ENCODE measurements at places on chromosomes 3 and 15.

GRCh38 chr3:28835751-28836150, 445.1 kb upstream of the RBMS3 start:
- DNase-seq, result no peak

DNA sequence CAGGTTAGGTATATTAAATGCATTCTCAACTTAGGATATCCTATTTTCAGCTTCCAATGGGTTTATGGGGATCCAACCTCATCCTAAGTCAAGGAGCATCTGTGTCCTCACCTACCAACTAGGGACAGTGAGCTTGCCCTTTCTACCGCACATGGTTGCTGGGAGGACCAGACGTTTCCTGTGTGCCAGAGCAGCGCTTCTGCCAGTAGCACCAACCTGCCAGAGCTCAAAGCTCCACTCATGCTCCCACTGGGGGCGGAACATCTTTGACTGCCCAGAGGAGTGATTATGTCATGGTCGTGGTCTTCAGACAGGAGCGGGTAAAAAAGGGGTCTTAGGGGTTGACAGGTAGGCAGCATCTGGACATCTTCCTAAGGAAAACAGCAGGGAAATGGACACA, 24.7 kb downstream of the XPC start:
- DNase-seq, result no peak

DNA sequence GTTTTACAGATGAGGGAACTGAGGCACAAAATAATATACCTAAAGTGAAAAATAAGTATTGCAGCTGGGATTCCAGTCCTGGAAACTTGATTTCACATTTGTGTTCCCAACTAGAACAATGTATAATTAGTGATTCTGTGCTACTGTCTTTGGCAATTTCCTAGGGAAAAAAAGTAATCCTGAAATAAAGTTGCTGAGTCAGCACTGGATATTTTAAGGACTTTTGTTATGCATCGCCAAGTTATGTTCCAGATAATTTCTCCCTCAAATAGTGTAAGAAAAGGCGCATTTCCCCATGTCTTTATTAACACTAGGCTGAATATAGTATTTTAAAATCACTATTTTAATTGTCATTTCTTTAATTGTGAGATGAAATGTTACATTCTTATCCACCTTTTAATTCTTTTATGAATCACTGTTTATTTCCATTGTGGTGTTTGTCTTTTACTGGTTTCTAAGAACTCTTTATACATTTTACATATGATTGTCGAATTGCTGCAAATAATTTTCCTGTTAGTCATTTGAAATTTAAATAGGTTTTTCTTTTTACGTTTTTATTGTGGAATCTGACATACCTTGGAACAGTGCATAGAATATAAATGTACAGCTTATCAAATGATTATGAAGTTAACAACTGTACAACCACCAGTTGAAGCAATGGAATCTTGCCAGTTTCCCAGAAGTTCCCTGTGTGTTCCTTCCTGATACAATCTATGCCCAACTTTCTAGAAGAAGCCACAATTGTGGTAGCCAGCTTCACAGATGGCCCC, 56.6 kb downstream of the SH3GL3 start:
- DNase-seq, result no peak

GRCh38 chr3:170003881-170004356, 33.9 kb upstream of the GPR160 start:
- no peak for DNase-seq

GRCh38 chr3:141261472-141262307, 30.1 kb downstream of the PXYLP1 start:
- DNase-seq, result no peak

DNA sequence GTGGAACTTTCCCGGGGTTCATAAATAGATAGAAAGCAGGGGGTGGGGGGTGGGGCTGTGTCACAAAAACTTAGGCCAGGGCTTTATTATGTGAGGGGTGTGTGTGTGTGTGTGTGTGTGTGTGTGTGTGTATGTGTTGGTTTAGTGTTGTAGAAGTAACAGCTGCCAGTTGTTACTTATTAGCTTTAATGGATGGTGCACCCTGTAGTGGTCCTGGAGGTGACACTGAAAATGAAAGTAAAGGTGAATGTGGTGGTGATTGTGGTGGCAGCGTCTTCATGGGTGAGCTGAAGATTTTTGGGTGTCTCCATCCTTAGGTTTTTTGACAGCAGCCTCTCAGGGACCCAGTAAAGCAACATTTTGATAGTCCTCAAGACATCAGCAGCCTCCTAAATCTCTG, 449.9 kb downstream of the PDCD6IP start:
- no peak for DNase-seq

GRCh38 chr3:101050866-101051265, 57.6 kb upstream of the ABI3BP start:
- DNase-seq, result no peak

- DNase-seq, result no peak
These were observed 218.2 kb upstream of the SGO1 start for GRCh38 chr3:20403986-20404740.

GRCh38 chr3:119160361-119160760, 13.0 kb upstream of the UPK1B start:
- no peak for DNase-seq

- no peak for DNase-seq
These were observed 248.3 kb downstream of the VPS13C start for GRCh38 chr15:61811952-61812351.

DNA sequence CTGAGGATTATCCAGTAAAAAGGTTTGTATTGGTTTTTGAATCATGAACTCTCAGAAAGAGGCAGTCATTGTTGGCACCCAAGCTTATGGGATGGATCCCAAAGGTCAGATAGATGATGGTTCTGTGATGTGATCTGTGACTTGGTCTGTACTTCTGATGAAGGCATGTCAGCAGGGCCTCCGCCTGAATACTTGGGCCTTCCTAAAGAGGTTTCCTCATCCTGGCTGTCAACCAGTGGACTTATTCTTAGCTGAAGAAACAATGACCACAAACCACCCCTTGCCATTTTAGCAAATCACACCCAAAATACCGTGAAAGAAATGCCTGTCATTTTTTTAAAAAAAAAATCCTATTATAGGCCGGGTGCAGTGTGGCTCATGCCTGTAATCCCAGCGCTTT, 48.2 kb upstream of the SLC9A9 start:
- DNase-seq, result no peak

GRCh38 chr3:61483997-61484396, 77.4 kb upstream of the PTPRG start:
- DNase-seq, result no peak

GRCh38 chr3:35690271-35690670, 50.9 kb downstream of the ARPP21 start:
- no peak for DNase-seq

- no peak for DNase-seq
These were observed 17.7 kb downstream of the TTC21A start for GRCh38 chr3:39124876-39125840.

DNA sequence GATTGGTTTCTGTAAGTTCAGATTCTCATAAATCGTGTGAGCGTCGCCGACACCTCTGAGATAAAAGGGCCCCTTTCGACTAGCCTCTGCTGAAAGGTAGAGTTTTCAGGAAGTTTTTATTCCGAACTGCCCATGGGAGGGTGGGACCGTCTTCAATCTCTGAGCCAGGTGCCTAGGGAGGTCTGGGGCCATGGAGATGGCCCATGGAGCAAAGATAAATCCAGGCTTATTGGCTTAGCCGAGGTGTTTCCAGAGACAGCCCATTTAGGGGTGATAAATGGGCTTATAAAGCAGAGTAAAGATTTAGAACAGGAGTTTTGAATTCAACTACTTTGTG, 442 bp downstream of the QTRT2 start:
- DNase-seq, result no peak

DNA sequence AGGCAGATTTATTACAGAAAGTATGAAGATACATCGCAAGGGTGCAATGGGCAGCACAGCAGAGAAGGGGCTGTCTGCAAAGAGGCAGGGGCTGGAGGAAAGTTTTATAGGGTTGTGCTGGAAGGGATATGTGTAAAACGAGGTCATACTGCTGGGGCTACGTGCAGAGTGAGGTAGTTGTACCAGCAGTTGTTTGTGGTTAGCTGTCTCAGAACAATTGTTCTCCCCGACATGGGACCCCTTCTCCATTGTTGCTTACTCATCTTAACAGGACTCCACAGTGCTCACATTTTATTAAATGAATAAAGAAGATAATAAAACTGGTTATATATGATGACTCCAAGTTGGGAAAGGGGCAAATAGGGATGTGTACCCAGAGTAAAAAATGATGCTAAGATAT, 49.4 kb downstream of the GTPBP8 start:
- DNase-seq, result no peak

DNA sequence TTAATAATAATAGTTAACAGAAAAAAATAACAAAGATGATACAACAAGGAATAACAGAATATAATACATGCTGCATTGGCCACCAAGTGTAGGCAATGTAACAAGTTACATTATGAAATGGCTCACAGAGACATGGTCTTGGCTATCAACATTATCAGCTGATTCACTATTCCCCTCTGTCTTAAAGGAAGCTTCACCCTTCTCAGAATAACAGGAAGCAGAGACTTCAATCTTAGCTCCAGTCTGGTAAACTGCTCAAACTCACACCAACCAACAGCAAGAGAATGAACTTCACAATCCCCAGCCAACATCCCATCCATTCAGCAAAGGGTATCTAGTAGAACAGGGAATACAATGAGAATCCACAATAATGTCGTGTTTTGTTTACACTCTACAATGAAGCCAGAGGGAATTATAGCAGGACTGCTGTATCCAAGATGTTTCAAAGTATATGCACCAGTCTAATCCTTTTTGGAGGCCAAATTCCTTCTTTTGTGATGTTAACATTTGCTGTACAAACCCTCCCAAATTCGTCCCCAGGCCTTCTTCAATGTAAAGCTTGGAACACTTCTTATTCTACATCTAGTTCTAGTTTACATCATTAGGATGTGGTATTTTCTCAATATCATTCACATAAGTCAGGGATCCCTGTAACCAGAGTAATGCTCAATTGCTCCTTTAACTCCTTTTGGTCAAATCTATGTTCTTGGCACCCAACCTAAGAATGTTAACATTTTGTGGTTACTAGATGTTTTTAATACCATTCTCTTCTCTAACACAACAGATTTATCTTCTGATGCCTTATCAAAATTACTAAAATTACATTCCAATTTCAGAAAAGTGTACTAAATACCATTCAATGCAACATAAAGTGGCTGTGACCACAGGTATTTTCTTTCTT, 52.4 kb upstream of the CMSS1 start:
- no peak for DNase-seq

DNA sequence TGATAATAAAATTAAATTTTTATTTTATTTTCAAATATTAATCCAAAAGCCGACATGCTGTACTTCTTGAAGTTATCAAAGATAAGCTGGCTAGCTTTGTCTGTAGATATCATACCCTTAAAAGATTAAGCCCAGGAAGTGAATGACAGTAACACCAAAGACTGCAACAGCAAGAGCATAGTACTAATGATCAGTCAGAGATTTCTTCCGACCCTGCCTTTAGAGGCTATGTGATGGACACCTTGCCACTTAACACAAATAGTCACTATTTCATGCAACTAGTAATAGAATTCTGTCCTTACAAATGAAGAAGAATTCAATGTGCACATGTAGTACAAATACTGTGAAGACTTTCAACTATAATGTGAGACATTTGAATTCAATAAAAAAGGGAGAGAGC, 9.3 kb upstream of the MBNL1 start:
- no peak for DNase-seq
